ENCODE measurements at places on chromosomes 3 and 15.

DNA sequence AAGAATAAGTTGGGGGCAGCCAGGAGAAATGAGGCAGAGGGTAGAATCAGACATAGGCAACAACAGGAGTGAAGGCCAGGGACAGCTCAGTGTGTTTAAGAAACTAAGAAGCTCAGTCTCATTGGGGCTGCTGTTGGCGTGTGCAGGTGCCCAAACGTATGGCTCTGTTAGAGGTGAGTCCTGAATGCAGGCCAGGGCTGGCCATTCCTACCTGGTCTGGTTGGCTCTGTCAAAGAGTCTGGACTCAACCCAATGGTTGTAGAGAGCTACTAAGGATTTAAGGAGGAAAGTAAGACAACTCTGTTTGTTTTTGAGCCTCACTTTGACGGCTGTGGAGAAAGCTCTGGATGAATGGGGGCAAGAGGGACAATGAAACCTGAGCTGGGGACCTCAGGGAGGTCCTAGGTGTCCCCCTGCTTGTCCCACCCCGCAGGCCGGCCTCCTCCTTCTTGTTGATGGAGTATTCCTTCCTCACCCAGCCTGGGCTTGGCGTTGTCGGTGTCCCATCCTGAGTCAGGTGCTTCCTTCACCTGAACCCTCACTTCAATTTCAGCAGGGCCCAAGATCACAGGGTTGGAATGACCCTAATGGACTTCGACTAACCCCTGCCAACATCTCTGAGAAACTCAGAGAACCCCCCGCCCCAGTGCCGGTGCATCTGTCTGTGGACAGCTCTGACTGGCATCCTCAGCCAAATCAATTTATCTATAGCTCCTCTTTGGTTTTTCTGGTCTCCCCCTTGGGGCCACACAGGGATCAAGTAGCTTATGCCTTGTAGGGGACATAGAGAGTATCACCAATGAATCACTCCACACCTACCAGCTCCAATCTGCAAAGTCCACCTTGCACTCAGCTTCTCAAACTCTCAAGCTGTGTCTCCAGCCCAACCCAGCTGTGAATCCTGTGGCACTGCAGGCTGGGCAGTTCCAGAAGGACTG is 8.3 kb downstream of the ITGA11 start:
- DNase-seq = no peak

- peak; percentile 66 for DNase-seq
Measured at GRCh38 chr3:37054370-37054769, 61.1 kb downstream of the MLH1 start.

DNA sequence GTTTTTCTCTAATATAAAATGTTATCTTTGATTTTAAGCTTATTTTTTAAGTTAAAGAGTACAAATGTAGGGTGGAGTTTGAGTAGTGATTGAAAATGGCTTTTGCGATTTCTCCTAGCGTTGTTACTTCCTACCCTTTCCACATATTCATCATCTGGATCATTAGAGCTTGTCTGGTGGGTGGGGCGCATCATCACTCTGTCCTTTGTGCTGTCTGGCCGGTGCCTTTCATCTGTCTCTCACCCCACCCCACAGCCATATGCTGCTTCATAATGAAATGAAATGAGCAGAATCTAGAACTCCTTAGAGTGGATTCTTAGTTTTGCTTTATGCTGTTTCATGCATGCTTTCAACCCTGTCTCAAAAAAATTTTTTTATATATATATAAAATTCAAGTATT is 44.3 kb downstream of the ATP1B3 start:
- no peak for DNase-seq

GRCh38 chr3:22542311-22542710 is 660.8 kb upstream of the UBE2E2 start:
- no peak for DNase-seq

- DNase-seq = no peak
Measured at GRCh38 chr3:153463895-153464294, 301.9 kb downstream of the RAP2B start.

- no peak for DNase-seq
Measured at GRCh38 chr15:59380902-59381610, 8.4 kb upstream of the MYO1E start.

GRCh38 chr3:128188326-128188725 is 35.0 kb downstream of the EEFSEC start:
- no peak for DNase-seq

GRCh38 chr3:72567474-72567873 is 280.8 kb downstream of the SHQ1 start:
- no peak for DNase-seq

DNA sequence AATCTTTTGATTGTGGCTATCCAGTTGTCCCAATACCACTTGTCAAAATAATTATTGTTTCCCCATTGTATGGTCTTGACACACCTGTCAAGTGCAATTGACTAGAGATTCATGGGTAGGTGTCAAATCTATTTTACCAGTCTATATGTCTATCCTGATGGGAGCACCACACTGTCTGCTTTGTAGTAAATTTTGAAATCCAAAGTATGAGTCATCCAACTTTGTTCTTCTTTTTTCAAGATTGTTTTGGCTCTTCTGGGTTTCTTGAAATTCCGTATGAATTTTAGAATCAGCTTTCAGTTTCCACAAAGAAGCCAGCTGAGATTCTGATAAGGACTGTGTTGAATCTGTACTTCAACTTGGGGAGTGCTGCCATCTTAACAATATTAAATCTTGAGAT is 71.9 kb downstream of the CSNK1G1 start:
- peak; percentile 19 for DNase-seq

DNA sequence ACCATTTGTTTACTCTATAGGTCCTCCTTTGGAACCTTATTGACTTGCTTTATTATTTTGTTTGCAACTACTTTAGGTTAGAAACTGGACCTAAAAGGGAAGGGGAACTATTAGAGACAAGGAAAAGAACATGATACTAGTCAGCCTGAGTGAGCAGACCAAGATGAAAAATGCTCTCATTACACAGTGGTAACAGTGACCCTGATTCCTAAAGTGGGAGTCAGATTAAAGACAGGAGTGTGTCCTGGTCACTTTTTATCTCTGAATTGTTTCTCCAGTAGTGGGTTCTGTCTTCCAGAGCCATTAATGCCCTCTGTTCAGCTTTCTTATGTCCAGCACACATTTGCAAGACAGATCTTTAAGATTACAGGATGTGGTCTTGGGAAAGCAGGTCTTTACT is 124.1 kb downstream of the TMEM108 start:
- DNase-seq = no peak

DNA sequence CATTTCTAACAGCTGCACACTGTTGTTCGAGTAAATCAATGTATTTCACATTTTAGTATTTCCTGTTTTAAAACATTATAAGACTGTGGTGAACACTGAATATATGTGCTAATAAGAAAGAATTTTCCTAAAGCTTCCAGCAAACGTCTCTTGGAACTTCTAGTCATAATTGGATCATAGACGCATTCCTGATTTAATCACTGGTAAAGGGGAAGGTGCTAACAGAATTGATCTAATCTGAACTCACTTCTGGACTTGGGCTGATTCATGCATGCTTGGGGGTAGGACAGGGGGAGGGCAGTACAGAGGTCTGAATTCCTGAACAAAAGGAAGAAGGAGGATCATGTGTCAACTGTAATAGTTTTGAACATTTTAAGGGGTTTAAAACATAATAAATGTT is 7.3 kb upstream of the LEKR1 start:
- peak; percentile 56 for DNase-seq

GRCh38 chr15:71312731-71313460 is 197.6 kb downstream of the THSD4 start:
- no peak for DNase-seq

- no peak for DNase-seq
Measured at GRCh38 chr3:151971814-151972579, 98.6 kb downstream of the SUCNR1 start.

GRCh38 chr3:16239780-16240179 is 25.0 kb downstream of the DPH3 start:
- no peak for DNase-seq

- no peak for DNase-seq
Measured at GRCh38 chr3:62167566-62168262, 205.6 kb downstream of the FEZF2 start.
